Astrocyte (in vitro differentiated cells and primary cell): ENCODE measurements at places on chromosomes 5 and 9.

GRCh38 chr5:170216257-170216864, 16.4 kb upstream of the C5orf58 start:
- DNase-seq = peak; percentile 35

DNA sequence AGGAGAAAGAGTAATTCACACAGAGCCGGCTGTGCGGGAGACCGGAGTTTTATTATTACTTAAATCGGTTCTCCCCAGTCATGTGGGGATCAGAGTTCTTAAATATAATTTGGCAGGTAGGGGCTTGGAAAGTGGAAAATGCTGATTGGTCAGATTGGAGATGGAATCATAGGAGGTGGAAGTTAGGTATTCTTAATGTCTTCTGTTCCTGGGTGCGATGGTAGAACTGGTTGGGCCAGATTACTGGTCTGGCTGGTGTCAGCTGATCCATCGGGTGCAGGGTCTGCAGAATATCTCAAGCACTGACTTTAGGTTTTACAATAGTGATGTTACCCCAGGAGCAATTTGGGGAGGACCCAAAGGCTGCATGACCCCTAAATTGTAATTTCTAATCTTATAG, 4.6 kb upstream of the CERCAM start:
- DNase-seq = no peak

DNA sequence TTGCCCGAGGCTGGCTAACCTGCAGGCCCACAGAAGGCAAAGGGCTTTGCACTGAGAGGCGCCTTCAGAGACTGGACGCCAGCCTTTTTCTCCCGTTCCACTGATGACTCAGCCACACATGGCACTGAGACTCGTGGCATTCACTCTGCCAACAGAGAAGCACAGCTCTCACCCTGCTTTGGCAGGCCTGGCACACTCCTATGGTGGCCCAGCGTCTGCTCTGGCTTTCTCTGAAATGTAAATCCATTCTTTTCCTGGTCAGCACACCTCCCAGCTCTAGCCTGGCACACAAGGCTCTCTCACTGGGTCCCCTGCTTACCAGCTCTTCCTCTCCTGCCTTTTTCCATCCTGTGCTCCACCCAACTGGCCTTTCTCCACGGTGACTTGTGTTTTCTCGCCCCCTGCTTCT, 5.9 kb upstream of the MELK start:
- no peak for DNase-seq

- DNase-seq = no peak
Measured at GRCh38 chr5:107403228-107403953, 267.3 kb downstream of the EFNA5 start.

GRCh38 chr5:67021521-67021920, 175.1 kb downstream of the CD180 start:
- DNase-seq = no peak

- DNase-seq = no peak
Measured at GRCh38 chr5:181112476-181112875, 18.5 kb downstream of the OR2V1 start.

GRCh38 chr5:167152561-167152960, 1138.9 kb upstream of the WWC1 start:
- no peak for DNase-seq

DNA sequence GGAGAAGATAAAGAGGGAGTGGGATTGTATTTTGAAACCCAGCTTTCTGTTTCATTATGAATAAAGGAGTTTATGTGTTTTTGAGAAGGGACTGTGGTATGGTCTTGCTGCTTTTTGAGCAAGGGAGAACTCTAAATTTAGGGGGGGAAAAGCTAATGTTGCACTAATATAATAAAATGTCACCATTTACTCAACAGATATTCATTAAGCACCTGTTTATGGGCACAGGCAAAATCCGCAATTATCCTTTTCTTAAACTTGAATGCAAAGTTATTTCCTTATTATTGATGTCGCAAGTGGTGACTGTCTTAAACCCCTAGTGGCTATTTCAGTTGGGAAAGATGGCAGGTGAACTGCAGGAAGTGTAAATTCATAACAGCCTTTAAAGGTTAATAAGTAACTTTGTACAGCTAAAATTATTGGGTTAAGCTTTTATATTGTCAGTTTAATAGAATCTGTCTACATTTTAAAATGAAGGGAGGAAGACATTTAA, 1.5 kb downstream of the CDC42SE2 start:
- no peak for DNase-seq
